ENCODE measurements at places on chromosomes 6 and 20. TPM values are rescaled to one million over a fixed set of nuclear protein-coding genes. Genes with fewer than 3 reads are reported as not detected.

RAET1G gene
- 10.5 TPM for total RNA-seq

CARMIL1 gene
- total RNA-seq, result 17.7 TPM

CALHM6 gene
- total RNA-seq, result not detected

OR2H2 gene
- total RNA-seq, result not detected

CRIP3 gene
- total RNA-seq, result 0.77 TPM

BPIFB1 gene
- not detected for total RNA-seq

PTGIS gene
- total RNA-seq, result 295 TPM

GSTA3 gene
- 0.17 TPM for total RNA-seq

CLVS2 gene
- total RNA-seq, result under 0.01 TPM

PCSK2 gene
- total RNA-seq, result not detected

ELOVL4 gene
- 7.3 TPM for total RNA-seq

TSHZ2 gene
- 0.63 TPM for total RNA-seq

LY6G5C gene
- 0.09 TPM for total RNA-seq

JPH2 gene
- under 0.01 TPM for total RNA-seq

FOXA2 gene
- 0.09 TPM for total RNA-seq

NDUFAF4 gene
- 6.6 TPM for total RNA-seq

SLCO4A1 gene
- total RNA-seq, result 0.32 TPM

TTK gene
- 0.34 TPM for total RNA-seq

DEFB115 gene
- not detected for total RNA-seq

RNF182 gene
- total RNA-seq, result 0.34 TPM

TCEA2 gene
- total RNA-seq, result 44.7 TPM

AARS2 gene
- total RNA-seq, result 16.2 TPM

PPP1R18 gene
- 40.8 TPM for total RNA-seq

SLC17A9 gene
- total RNA-seq, result 2.0 TPM

MEI4 gene
- not detected for total RNA-seq

GMPR gene
- total RNA-seq, result 4.4 TPM

DEFB128 gene
- not detected for total RNA-seq

SPTLC3 gene
- total RNA-seq, result 4.6 TPM

C6orf132 gene
- 0.63 TPM for total RNA-seq

TSPYL4 gene
- 4.5 TPM for total RNA-seq

WFDC10B gene
- total RNA-seq, result 0.26 TPM

OOEP gene
- not detected for total RNA-seq

PRND gene
- not detected for total RNA-seq

ULBP3 gene
- total RNA-seq, result 9.5 TPM

HECA gene
- 24.4 TPM for total RNA-seq

SLC22A3 gene
- total RNA-seq, result 0.09 TPM

ASXL1 gene
- 26.5 TPM for total RNA-seq

CPNE5 gene
- total RNA-seq, result 0.47 TPM

HMGCLL1 gene
- total RNA-seq, result not detected

NR2E1 gene
- total RNA-seq, result not detected

TASP1 gene
- total RNA-seq, result 9.4 TPM

MROH8 gene
- 1.0 TPM for total RNA-seq

MYB gene
- 0.17 TPM for total RNA-seq

PHF20 gene
- total RNA-seq, result 24.7 TPM

PRPH2 gene
- 5.2 TPM for total RNA-seq

PCNA gene
- total RNA-seq, result 132 TPM

DBNDD2 gene
- total RNA-seq, result 0.34 TPM

ADNP gene
- 24.8 TPM for total RNA-seq

C20orf204 gene
- total RNA-seq, result 0.60 TPM

ALDH8A1 gene
- 0.09 TPM for total RNA-seq

PTCHD4 gene
- 2.3 TPM for total RNA-seq

PI3 gene
- not detected for total RNA-seq

FAM217A gene
- not detected for total RNA-seq

KCNS1 gene
- total RNA-seq, result 0.09 TPM

ARHGAP18 gene
- total RNA-seq, result 20.2 TPM

GPR63 gene
- total RNA-seq, result 0.16 TPM

CALHM4 gene
- total RNA-seq, result not detected

HLA-G gene
- 0.16 TPM for total RNA-seq

All from bronchial smooth muscle cell (primary cell).